ENCODE measurements at places on chromosomes 2 and 18. TPM values are rescaled to one million over a fixed set of nuclear protein-coding genes. Genes with fewer than 3 reads are reported as not detected.

Gene BOLL
- total RNA-seq: not detected

Gene ADAM17
- 12.4 TPM for total RNA-seq

Gene EFEMP1
- 62.5 TPM for total RNA-seq

Gene MBD2
- 43.6 TPM for total RNA-seq

Gene HDAC4
- total RNA-seq: 24.9 TPM

Gene MCEE
- 38.3 TPM for total RNA-seq

Gene GKN2
- not detected for total RNA-seq

Gene GULP1
- total RNA-seq: 4.6 TPM

Gene ZNF521
- total RNA-seq: 24.5 TPM

Gene EHD3
- total RNA-seq: 23.0 TPM

Gene PRSS56
- total RNA-seq: 0.19 TPM

Gene ACKR3
- total RNA-seq: 27.9 TPM
